RWPE1 (cell line): ENCODE measurements at places on chromosomes 7 and 10.

DNA sequence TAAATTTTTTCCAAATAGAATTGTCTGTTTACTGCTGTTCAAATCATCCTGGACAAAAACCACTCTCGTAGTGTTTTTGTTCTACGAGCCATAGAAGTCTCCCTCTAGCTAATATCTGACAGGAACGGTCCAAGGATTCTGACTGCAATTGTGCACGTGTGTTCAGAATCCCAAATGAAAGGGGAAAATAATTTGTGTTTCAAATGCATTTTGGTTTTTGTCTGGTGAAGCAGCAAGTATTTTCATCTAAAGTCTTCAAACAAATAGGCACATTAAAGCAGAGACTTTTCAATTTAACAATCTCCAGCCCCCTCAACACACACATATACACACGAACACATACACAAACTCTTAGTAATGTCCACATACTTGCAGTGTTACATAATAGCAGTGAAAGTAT lies 475 bp downstream of the NEUROD6 start:
- DNase-seq: no peak

GRCh38 chr7:16646472-16647072 lies 591 bp downstream of the BZW2 start:
- no peak for DNase-seq

DNA sequence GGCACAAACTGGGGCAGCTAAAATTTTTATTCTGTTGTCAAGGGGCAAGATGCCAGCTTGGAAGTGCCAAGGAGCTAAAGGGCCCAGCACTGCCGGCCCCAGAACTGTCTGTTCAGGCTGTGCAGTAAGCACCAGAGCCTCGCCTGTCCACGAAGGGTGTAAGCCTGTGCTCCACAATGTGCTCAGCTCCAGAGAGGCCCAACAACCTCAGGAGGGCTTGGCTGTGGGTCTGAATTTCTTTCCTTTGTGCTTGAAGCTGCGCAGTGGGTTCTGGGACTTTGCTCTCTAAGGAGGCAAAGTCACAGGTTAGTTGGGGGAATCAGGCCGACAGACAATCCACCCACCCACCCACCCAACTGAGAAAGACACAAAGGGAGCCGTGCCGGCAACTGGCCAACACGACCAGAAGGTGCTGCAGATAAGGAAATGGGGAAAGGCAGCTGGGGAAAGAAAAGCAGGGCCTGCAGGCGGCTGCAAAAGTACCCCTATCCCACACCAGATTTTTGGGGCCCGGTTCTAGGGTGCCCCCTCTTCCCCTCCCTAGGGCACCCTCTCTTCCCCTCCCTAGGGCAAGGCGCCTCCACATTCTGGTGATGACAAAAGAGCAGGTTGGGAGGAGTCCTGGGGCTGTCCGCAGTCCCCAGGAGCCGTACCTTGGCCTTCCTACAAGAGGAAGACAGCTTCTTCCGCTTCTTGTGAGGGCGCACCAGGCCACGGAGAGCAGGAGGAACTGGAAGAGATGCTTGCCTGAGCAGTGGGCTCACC lies 7.7 kb downstream of the DDX56 start:
- DNase-seq: no peak

DNA sequence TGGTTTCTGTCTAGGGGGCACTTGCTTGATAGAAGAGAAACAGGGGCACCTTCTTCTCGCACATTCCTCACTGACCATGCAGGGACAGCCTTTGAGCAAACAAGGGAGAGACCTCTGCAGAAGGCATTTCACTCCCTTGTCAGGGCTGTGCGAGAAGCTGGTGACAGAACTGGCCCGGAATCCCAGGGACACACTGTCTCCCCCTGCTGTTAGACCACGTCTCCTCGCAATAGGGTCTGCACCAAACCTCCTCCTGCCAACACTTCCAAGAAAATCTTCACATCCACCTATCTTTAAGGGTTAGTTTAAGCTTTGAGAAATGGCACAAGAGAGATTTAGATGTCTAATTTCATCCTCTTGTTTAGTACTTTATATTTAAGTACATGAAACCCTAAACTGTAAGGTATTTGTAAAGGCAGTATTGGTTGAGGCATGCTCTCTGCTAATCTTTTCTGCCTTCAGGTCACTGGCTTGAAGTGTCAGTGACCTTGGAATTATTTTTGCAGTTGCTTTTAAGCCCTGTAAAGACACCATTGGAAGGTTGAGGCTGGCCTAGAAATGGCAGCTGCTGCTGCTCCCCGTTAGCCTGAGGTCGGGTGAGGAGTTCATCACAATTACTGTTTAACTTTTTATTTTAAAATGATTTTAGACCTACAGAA lies 37.0 kb downstream of the RBM20 start:
- peak; percentile 22 for DNase-seq

- DNase-seq: no peak
Observed at GRCh38 chr10:128534686-128535085, 408.5 kb upstream of the MKI67 start.

DNA sequence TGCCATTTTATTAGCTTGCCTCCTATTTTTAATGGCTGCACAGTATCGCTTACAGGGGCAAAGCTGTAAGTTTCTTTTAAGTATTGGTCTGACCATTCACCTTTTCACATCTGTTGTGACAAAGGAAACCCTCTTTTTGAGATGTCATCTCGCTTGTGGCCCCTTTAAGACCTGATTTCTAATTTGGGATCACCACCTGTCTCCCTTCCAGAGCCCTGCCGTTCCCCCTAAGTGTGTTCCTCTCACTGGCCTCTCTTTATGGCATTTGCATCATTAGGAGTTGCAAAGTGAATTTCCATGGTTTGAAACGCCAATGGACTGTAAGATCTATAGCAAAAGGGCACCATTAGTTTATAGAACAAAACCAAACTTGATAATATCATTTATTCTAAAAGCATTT lies 1.4 kb downstream of the EPDR1 start:
- no peak for DNase-seq

- DNase-seq: no peak
Observed at GRCh38 chr7:122673951-122674350, 25.0 kb downstream of the RNF133 start.

DNA sequence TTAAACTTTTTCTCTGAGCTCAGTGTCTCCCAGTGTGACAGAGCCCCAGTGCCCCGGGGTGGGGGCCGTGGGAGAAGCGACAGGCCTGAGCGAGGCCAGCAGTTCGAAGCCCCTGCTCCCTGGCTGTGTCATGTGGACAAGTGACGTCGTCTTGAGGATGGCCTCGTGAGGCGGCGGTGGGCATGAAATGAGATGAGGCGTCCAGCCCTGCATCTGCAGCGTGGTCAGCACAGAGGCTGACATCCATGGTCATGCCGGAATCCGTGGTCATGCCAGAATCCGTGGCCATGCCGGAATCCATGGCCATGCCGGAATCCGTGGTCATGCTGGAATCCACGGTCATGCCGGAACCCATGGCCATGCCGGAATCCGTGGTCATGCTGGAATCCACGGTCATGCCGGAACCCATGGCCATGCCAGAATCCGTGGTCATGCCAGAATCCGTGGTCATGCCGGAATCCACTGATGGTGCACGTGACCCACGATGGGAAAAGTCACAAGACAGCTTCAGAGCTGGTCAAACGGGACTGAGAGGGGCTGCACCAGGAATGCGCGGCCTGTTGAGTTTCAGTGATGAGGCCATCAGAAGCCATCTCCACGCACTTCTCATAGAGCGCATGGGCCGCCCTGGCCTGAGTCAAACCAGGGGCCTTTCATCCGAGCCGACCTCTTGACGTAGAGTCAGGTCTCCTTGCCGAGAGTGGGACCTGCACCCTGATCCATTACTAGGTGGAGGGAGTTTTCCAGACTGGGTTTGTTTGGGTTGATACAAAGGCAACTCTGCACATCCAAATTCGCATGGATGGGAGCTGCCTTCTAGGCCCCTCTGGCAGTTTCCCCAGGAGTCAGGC lies 342.5 kb downstream of the PTPRN2 start:
- DNase-seq: no peak

DNA sequence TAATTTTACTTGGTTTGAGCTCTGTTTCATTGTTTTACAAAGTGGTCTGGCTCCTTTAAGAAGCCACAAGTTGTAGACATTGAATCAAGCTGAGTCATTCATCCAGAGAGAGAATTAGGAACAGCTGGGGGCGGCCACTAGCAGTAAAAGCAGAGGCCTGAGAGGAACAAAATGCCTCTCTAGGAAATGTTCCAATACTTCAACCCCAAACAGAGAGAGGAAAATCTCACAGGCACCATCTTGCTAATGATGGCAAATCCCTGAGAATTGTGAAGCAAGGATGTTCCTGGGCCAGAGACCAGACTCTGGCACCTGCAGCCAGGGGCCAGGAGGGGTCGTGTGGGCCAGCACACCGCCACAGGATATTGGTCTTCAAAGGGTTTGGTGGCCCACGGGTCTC lies 26.5 kb upstream of the TRIL start:
- peak; percentile 81 for DNase-seq

DNA sequence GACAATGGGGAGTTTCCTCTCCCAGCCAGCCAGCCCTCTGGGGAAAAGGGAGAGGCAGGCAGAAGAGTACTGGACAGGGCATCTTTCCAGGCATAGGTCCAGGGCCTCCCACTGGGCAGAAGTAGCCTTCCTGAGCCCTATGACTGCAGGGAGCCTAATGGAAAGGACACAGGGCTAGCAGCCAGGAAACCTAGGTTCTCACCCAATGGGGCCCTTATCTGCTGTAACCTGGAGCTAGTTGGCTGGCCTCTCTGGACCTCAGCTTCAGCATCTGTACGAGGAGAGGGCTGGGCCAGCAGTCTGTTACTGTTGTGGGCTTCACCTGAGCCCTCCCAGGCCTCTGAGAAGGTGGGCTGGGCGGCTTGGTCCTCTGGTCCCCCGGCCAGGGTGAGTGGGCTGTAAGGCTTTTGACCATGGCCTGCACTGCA lies 22.4 kb downstream of the LDB3 start:
- DNase-seq: no peak

GRCh38 chr10:50618624-50619023 lies 5.1 kb downstream of the SGMS1 start:
- no peak for DNase-seq

- DNase-seq: no peak
Observed at GRCh38 chr7:15801551-15801950, 115.1 kb upstream of the MEOX2 start.

DNA sequence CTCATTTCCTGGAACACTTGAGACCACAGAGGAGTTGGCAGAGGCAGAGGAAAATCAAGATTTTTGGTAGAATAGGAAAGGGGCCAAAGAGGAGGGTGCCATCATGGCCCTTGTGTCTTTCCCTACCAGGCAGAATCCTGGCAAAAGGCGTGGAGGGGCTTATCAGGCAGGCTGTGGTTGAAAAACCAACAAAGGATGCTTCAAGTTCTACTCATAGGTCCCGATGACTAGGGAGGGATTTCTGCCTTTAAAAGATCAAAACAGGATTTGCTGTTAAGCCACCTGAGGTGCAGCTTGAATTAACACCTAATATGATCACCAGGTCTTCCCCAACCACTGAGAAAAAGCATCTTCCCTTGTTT lies 45.7 kb downstream of the BPGM start:
- DNase-seq: no peak

DNA sequence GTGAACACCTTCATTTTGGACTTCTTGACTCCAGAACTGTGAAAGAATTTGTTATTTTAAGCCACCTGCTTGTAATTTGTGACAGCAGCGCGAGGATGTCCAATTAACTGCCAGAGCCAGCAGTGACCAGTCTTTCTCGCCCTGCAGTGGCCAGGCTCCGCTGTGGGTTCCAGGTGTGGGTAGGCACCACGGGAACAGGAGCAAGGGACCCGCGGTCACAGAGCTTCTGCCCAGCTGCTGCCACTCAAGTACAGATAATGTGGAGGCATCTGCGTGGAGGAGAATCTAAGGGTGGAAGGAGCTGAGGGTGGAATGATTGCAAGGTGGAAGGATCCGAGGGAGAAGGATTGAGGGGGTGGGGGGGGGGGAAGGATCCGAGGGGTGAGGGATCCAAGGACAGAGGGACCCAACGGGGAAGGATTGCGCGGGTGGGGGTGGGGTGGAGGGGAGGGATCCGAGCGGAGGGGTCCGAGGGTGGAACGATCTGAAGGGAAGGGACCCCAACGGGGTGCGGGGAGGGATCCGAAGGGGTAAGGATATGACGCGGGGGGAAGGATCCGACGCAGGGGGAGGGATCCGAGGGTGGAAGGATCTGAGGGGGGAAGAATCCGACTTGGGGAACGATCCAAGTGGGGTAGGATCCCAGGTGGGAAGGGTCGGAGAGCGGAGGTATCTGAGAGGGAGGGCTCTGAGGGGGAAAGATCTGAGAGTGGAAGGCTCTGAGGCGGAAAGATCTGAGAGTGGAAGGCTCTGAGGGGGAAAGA lies 3.6 kb downstream of the CALY start:
- DNase-seq: no peak

GRCh38 chr7:22610951-22611757 lies 111.2 kb upstream of the STEAP1B start:
- DNase-seq: no peak

DNA sequence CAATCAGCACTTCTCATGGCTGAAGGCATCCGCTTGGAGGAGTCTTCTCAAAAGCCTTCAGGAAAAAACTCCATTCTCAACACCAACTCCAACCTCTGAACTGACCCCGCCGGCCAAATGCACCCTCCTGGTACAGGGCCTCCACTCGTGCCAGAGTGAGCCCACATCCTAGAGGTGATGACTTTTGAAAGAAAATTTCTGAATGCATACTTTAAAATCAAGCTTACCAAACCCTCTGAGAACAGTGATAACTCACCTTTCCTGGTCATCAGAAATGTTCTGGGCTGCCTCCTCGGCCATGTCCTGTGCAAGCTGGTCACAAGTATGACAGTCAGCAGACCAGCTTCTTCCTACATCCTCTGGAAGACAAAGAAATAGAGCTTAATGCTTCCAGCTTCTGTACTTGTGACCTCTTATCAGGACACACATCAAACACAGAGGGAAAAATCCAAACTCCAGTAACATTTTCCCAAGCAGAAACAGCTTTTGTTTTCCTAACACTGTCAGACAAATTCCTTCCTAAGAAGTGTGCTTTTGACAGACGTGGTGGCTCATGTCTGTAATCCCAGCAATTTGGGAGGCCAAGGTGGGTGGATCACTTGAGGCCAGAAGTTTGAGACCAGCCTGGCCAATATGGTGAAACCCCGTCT lies at the start of gene PKD1L1:
PKD1L1 (minus strand) TSS at position 326 of the 650 bp plus-strand sequence; CDS start at position 300, 26 bp downstream.
- no peak for DNase-seq
